Retinal pigment epithelial cell (primary cell): ENCODE measurements at places on chromosomes 3 and 15.

DNA sequence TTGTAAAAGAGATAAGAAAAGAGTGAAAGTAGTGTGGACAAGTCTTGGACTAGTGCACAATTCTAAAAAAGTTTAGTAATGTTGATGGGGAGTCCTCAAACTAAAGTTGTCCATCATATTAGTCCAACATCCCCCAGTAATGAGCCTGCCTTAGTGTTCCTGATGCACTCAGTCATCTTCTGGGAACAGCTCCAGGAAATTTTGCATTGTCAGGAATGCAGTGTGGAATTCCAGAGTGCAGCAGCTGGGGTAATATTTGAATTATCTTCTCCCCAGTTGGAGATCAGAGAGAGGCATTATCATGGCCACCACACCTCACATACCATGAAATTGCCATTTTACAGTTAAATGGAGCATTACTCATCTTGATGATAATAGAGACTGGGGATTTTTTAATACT lies 528.8 kb upstream of the NAALADL2 start:
- DNase-seq, result no peak

GRCh38 chr3:26845194-26845593 lies 222.6 kb downstream of the LRRC3B start:
- DNase-seq, result no peak

GRCh38 chr3:11643201-11643603 lies 513 bp downstream of the VGLL4 start:
- no peak for DNase-seq

GRCh38 chr3:122080207-122080587 lies 25.0 kb downstream of the CD86 start:
- no peak for DNase-seq

DNA sequence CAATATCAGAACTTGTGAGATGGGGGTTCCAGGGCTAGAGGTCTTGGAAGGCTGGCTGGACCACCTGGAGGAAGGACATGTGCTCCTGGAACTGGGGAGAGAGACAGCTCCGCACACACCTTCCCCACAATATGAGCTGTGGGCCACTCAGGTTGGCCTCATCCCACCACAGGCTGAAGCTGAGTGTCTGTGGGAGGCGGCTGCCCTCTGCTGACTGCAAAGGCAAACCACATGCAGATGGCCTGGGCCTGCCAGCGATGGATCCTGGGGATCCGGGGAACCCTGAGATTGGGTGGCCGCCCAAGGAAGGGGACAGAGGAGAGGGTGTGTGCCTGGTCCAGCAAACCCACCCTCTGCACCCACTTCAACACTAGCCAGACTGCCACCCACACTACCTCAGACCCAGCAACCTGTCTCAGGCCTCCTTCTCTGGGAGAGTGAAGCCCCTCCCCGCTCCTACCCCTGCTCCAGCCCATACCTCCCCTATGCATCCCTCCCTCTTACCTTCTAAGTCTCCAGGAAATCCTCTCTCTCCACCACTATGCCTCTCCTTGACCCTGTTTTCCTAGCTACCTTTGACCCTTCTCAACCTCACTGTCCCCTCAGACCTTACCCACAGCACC lies 44.8 kb downstream of the CYP11A1 start:
- no peak for DNase-seq

- no peak for DNase-seq
Measured at GRCh38 chr3:50515565-50516439, 12.4 kb upstream of the CACNA2D2 start.

DNA sequence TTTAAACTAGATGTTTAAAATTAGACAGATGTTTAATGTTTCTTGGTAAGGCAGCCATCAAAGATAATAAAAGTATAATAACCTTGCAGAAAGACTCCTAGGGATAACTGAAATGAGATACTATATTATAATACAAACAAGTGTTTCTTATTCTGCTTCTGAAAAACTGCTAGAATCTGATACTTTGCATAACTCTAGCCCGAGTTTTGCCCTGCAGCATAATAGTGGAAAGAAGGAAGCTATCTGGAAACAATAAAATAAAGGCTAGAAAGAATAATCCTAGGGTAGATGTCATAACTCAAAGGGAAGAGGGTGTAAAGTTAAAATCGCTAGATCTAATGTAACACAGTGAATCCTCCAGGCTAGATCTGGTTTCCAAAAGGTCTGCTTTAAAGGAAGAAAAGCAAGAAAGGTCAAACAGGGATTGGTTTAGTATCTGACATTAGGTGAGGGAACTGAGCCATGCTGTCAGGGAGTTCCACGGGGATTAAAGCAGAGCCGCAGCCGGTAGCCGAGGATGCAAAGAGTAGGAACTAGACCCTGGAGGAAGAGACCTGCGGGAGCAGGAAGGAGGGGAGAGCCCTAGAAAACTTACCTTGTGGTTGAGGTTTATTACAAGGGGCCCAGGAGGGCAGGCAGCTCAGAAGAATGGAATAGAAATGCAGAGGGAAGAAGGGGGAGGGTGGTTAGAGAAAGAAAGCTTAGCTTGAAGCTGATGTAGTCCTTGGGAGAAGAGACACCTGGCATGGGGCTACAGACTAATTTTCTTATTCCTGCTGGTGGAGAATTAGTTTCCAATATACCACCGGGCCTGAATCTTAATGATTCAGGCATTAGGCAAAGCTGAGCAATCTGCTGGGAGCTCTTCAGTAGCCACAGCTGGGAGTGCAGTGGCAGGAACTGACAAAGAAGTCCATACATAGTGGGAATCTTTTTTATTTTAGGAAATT lies 46.1 kb upstream of the TUSC7 start:
- no peak for DNase-seq

- peak; percentile 56 for DNase-seq
Measured at GRCh38 chr3:117628823-117629291, 919.3 kb downstream of the TUSC7 start.

- no peak for DNase-seq
Measured at GRCh38 chr3:114586119-114586518, 292.3 kb downstream of the TIGIT start.

DNA sequence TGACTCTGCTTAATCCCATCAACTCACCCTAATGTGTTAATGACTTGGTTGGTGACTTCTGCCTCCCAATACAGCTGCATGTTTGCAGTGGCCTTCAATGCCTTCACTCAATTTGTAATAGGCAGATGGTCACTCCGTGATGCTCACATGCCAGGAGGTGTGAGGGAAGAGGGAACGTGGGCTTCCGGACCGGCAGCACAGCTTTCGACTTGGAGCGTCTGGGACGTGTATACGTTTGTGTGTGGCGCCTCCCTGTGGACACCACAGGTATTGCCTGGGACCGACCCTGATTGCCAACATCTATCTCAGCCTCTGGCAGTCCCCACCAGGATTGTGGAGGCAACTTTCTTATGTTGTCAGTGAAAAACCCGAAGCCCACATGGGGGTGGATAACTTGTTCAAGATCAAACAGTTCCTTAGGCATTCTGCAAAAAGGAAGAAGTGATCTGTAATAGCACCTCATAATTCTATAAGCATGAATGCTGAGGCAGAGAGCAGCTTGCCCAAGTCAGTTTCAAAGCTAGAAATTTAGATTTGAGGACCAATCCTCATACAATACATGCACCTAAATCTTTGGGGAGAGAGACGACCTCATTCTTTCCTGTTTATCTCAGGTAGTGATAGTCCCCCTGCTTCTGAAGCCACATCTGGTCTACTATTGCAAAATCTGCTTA lies 16.9 kb downstream of the MRPL46 start:
- DNase-seq, result no peak

GRCh38 chr15:51668446-51668845 lies 12.9 kb upstream of the SCG3 start:
- DNase-seq, result no peak

DNA sequence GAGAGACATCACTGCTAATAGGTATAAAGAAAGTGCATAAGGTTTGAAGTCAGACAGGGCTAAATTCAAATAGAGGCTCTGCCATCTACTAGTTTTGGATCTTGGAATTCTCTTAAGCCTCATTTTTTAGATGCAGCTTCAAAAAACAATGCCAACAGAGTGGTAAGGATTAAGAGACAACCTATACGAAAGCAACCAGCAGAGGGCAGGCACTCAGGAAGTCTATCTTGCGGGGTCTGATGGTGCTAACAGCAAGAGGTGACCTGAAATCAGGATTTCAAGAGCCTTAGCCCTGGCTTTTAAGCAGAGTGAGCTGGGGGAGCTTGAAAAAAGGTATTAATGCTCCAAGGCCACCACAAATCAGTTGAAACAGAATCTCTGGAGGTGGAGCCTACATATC lies 40.7 kb downstream of the LDHAL6B start:
- DNase-seq, result peak; percentile 53

- DNase-seq, result no peak
Measured at GRCh38 chr3:128435058-128435457, 31.6 kb downstream of the DNAJB8 start.

- no peak for DNase-seq
Measured at GRCh38 chr3:65284961-65285360, 597.2 kb upstream of the ADAMTS9 start.

- DNase-seq, result no peak
Measured at GRCh38 chr3:183151821-183152351, 10.6 kb downstream of the LAMP3 start.

DNA sequence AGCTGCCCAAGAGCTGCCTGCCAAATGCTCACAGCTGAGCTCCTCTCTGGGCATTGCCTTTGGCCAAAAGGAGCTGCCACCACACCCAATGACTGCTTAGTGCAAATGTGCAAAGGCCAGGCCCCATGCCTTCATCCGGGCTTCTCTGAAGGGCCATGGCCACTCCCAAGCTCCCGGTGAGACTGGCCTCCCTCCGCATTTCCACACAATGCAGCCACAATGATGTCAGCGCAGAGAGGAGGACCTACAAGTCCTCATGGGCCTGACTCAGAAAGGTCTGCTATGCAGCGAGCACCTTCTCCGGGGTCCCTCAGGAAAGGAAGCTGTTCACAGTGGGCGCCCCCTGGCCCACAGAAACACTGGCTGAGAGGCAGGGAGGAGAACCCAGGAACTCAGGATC lies 12.7 kb downstream of the OXTR start:
- no peak for DNase-seq
